ENCODE measurements at places on chromosomes 11 and 22. TPM values are rescaled to one million over a fixed set of nuclear protein-coding genes. Genes with fewer than 3 reads are reported as not detected.

Gene MS4A7
- total RNA-seq: not detected

Gene OR51B5
- total RNA-seq: 0.40 TPM

Gene SLC22A25
- not detected for total RNA-seq

Gene FGF19
- total RNA-seq: not detected

Gene TRIM3
- total RNA-seq: 30.3 TPM

Gene PLCB3
- 68.6 TPM for total RNA-seq

Gene MUC2
- total RNA-seq: not detected

Gene MN1
- 6.1 TPM for total RNA-seq

Gene DEAF1
- 31.7 TPM for total RNA-seq

Gene CHRDL2
- total RNA-seq: not detected

Gene ANO9
- total RNA-seq: not detected

Gene MPPED1
- total RNA-seq: not detected

Gene CRYBB2
- total RNA-seq: not detected

Gene FOLR1
- not detected for total RNA-seq

Gene IGSF9B
- 3.8 TPM for total RNA-seq

Gene KDM4D
- 0.53 TPM for total RNA-seq

Gene BRD1
- 20.5 TPM for total RNA-seq

Gene OR10D3
- not detected for total RNA-seq

Gene TBX1
- total RNA-seq: 0.13 TPM

Gene RRAS2
- 82.9 TPM for total RNA-seq

Gene C11orf87
- under 0.01 TPM for total RNA-seq

Gene INSC
- 1.6 TPM for total RNA-seq

Gene MIOX
- total RNA-seq: not detected

Gene HBB
- not detected for total RNA-seq

Gene TIGD3
- total RNA-seq: not detected

Gene CNTF
- total RNA-seq: 0.92 TPM
